ENCODE measurements at places on chromosomes 6 and 20. TPM values are rescaled to one million over a fixed set of nuclear protein-coding genes. Genes with fewer than 3 reads are reported as not detected.

Gene CD109
- total RNA-seq, result 5.4 TPM

Gene GRIK2
- total RNA-seq, result 12.4 TPM

- peak; percentile 60 for DNase-seq
These were observed 34.6 kb upstream of the ADGRF1 start for GRCh38 chr6:47076422-47077344.

Gene GSS
- total RNA-seq, result 87.9 TPM

Gene ISM1
- total RNA-seq, result 0.55 TPM

Gene SLC17A9
- total RNA-seq, result 2.9 TPM

DNA sequence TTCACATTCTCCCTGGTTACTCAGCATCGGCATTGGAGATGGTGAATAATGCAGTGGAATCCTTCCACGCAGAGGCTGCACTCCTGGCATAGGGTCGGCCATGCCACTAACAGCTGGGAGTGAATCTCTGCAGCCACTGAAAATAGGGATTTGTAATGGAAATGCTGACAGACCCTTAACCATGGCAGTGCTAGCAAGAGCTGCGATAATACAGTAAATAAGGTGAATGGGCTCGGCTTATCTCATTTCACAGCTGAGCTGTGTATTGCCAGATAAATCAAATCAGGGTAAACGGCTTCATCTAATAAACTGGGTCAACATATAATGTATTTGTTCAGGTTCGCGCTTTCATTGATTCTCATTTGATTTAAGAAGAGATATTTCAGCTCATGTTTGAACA lies 156.8 kb downstream of the SLC35B3 start:
- DNase-seq, result no peak

Gene RWDD1
- 27.8 TPM for total RNA-seq

Gene E2F1
- total RNA-seq, result 19.9 TPM

- no peak for DNase-seq
These were observed 87.8 kb downstream of the BCAS1 start for GRCh38 chr20:53982624-53983023.

Gene BPIFB4
- 1.2 TPM for total RNA-seq

Gene CCR6
- not detected for total RNA-seq

DNA sequence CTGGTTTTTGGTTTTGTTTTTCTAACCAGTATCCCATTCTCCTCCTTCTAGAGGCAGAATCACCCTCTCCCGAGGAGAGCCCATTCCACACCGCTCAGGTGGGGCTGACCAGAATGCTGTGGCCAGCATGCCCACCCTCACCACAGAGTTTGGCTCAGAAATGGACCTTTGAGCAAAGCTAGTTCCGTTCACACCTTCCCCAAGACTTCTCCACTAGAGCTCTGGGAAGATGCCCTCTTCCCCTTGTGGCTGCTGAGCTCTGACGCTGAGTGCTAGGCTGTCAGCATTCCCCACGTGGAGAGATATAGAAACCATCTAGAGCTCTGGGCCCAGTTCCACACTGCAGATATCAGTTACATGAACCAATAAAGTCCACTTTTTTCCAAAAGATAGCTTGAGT lies 7.9 kb downstream of the GPLD1 start:
- DNase-seq, result no peak

Gene PHACTR3
- total RNA-seq, result 0.94 TPM

DNA sequence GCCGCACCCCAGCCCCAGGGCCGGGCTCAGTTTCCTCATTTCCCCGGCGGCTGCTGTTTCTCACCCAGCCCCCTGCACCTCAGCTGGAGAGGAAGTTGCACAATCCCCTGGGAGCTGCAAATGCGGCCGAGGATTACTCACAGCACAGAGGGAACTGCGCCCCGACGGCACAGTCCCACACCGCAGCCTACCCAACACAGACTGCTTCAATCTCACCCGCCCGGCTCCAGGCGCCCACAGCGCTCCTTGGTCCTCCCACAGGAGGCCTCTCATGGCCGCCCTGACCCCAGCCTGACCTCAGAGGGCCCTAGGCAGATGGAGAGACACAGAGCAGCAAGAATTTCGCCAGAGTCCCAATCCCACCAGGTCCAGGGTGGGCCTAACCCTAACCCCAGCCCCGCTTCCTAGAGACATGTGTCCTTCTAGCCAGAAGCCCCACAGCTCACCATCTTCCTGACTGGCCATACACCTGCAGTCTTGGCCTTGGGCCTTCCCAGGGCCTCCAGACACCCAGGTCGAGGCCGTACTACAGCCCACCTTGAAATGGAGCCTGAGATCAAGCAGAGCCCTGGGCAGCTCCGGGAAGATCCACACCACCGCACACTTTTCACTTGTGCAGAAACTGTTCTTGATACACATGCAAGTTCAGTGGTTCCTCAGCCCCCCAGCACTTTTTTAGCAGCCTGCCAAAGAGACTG lies 11.7 kb downstream of the TFEB start:
- DNase-seq, result peak; percentile 50

Gene SNX21
- total RNA-seq, result 82.4 TPM

DNA sequence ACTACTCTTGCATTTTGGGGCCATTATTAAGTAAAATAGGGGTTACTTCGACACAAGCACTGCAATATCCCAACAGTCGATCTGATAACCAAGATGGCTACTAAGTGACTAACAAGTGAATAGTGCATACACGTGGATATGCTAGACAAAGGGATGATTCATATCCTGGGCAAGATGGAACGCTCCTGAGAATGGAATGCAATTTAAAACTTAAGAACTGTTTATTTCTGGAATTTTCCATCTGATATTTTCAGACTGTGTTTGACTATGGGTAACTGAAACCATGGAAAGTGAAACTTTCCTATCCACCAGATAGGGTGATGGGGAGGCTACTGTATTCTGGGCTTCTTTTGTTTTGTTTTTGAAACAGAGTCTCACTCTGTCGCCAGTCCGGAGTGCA lies 66.5 kb downstream of the ILRUN start:
- DNase-seq, result no peak

DNA sequence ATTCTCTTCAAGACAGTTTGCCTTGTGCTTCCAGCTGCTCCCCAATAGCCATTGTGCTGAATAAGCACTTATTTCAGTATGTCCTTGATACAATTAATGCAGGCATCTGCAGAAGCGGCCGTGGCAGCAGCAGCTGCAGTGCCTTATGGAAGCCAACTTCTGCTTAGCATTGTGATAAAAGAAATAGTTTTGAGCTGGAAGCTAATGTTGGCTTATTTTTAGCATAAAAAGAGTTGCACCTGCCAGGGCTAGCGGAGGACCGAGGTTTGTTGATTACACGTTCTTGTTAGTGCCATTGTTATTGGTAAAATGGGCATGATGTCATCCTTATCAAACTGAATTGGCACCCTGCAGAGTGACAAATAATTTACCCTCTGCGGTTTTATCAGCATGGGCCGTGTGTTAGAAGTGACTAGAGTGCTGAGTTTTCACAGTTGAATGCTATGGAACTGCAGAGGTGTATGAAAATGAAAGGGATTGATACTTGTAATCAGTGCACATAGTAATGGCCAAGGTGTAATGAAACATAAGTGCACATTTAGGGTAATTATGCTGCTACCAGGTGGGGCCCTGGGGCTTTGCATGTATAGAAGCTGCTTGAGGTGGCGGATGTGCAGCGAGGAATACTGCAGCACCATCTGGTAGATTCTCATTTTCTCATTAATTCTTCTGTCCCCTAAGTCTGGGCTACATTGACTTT lies 334.3 kb downstream of the CDKAL1 start:
- DNase-seq, result peak; percentile 26

- DNase-seq, result peak; percentile 54
These were observed 40.0 kb downstream of the TXLNB start for GRCh38 chr6:139251691-139252390.

GRCh38 chr20:62237801-62238568 lies at the start of gene OSBPL2:
TSS of gene OSBPL2 (plus strand) at chr20:62238521. CDS start at chr20:62256185, 17,664 bp downstream.
- DNase-seq, result peak; percentile 99

- no peak for DNase-seq
These were observed 21.1 kb upstream of the LBP start for GRCh38 chr20:38325167-38325566.
